ENCODE measurements at places on chromosomes 7 and 10.
A peak's percentile ranks its signal among the peaks of the same experiment; 100 is the strongest.

GRCh38 chr10:71964098-71964742 is at the start of gene CHST3:
Gene CHST3 (plus strand): TSS chr10:71964395. CDS start chr10:72005843, 41,448 bp downstream.
- no peak for DNase-seq

GRCh38 chr7:130943336-130943901 is 209.4 kb upstream of the KLF14 start:
- DNase-seq, result peak; percentile 63

DNA sequence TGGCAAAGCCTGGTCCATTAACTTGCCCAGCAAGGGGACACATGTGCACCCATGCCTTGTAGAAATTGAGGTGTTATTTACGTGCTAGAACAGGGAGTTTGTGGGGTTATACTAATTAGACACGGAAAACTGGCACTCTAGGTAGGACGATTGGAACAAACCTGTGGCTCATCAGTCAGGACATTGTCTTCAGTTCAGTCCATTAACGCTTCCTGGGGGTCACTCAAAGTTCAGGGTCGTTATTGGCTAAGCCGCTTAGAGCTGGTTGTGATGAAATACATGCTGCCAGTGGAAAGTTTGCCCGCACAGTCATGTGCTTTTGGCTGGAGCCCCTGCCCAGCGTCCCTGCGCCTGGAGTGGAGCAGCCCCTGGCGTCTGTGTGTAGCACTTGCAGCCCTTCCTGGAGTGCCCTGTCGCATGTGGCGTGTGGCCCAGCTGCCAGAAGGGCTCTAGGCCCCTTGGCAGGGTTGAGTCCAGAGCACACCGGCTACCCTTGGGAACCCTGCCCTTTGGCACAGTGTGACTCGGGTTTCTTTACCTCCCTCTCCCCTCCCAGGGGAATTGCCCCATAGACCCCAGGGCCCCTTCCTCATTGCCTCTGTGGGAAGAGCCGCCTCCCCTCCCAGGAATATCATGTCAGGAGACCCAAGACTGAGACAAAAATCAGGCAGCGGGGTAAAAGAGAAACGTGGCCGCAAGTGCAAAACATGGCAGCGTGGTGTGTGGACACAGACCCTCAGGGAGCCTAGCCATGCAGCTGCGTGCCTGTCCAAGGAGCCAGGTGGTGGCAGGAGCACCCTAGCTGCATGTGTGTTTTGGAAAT is 9.8 kb downstream of the ZNF775 start:
- DNase-seq, result no peak

DNA sequence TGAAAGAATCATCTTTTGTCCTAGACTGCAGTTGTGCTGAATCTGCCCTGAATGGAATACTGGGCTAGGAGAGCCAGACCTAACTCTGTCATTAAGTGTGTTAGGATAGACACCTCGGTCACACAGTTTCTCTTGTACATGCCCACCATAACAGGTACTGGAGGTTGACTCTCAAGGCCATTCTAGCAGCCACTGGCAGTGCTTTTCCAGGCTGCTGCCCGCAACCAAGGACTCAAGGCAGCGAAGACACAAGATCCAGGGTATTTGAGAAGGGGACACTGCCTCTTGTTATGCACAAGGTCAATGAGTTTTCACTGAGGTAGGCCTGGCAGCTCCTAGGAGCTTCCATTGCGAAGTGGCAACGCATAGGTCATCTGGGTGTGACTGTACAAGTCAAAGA is 70.6 kb upstream of the ZNF746 start:
- no peak for DNase-seq

DNA sequence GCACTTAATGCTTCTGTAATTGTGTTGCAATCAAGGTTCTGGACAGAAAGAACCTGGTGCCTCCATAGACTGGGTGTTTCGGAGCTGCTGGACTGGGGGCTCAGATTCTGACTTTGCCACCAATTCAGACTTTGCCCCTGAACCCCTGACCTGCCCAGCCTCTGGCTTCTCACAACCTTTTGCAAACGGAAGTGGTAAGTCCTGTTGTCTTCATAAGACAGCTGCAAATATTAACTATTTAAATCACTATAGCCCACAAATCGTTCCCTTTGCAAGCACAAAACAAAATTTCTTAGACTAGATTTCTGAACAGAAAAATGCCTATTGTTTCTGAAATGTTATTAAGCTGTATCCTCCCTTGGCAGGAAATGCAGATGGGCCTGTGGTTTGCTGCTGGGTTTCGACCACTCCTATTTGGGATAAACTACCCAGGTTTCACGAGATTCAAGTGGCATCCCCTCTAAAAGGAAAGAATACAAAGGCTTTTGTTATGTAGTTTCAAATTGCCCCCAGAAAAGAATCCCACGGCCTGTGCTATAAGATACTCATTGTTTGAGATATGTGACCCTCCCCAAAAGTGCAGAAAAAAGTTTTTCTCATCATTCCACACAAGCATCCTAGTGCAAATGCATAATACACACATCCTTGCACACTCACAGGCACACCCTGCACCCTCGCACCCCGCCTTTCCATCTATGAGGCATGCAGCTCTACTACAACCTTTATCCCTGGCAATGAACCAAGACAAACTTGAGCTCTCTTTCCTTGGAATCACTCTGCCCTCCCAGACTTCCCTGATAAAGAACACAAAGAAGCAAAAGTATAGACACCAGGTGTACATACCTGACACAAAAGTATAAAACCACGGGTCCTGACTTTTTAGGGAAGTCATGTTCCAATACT is 209.1 kb downstream of the PRPF18 start:
- peak; percentile 32 for DNase-seq

- DNase-seq, result no peak
Measured at GRCh38 chr10:133346413-133346812, 760 bp upstream of the PRAP1 start.

DNA sequence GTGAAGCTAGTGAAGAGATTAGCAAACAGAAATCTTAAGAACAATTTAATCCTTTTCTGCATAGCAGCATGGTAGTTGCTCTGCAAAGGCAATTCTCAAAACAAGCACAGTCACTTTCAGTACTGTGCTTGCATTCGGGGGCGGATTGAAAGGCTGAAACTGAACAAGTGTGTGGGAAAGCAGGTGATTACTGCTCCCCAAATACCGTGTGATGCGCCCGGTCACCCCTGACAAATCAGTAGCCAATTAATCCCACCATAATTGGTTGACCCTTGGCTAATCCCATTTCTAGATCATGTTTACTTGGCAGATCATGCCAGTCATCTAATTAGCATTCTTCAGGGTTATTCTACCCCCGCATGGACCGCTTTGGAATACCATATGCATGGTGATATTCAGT is 76.5 kb upstream of the ADRB1 start:
- no peak for DNase-seq

DNA sequence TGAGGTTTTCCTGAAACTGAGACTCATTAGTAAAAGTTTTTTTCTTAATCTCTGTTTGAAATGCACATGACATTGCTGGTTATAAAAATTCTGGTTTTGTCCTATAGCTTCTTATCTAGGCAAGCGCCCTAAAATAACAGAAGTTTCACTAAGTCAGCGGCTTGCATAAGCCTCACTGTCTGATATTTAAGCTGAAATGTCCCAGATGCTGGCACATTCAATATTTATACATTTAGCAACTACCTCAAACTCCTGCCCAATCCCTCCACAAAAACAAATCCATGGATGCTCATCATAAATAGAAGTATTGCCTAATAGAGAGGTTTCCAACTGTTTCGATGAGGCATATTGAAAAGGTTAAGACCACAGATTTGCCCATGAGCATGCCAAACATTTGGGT is 83.1 kb upstream of the EGR2 start:
- no peak for DNase-seq

- DNase-seq, result no peak
Measured at GRCh38 chr10:75394221-75394620, 7.3 kb downstream of the ZNF503 start.

DNA sequence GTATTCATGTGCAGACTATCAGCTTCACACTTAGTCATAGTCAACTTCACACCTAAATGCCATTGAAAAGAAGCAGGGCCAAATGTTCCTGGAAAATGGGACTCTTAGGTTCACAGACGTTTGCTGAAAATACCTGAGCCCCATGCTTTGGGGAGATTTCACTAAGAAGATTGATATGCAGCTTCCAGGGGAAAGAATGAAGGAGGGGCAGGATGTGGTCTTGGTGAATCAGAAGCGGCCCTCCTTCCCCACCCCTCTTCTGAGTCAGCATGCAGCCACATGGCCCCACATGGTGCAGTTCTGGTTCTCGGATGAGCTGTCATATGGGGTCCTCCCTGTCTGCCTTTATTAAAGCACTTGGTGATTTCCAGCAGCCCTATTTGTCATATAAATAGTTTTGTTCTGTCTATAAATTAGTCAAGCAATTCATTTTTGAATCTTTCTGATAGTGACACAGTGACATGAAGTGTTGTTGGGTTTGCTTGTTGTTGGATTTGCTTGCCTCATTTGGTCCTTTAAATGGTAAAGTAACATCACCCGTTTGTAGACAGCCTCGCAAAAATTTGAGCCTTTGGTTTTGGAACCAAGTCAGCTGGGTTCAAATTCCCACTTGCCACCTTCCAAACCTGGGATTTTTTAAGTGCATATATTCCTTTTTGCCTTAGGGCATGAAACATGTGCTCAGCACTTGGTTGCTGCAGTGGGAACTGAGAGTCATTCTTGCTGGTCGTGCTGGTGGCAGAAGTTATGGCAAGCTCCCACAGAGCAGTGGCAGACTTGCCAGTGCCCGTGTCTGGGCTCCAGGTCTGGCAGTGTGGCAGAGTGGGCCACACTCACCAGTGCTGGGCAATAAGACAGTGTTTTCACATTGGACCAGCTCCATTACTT is 68.1 kb upstream of the CDK6 start:
- DNase-seq, result peak; percentile 63

- DNase-seq, result no peak
Measured at GRCh38 chr10:58157076-58157766, 110.5 kb downstream of the IPMK start.

DNA sequence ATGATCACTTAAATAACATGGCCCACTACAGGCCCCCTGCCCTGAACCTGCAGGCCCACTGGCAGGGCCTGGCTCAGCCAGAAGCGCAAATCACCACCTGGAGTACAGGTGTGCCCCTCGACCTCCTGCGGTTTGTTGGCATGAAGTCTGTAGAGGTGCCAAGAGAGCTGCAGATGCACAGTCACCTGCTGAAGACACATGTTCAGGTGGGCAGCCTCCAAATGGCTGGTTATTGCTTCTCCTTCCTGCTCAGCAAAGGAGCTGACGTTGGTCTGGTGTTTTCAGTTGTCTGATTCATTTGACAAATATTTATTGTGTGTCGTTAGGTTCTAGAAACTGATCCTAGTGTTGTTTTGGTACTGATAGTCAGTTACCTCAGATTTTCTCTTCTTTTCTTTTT is 29.0 kb downstream of the DHTKD1 start:
- no peak for DNase-seq

- no peak for DNase-seq
Measured at GRCh38 chr7:128783143-128783861, 7.7 kb upstream of the OPN1SW start.

GRCh38 chr10:132925071-132925561 is 17.3 kb downstream of the CFAP46 start:
- no peak for DNase-seq

DNA sequence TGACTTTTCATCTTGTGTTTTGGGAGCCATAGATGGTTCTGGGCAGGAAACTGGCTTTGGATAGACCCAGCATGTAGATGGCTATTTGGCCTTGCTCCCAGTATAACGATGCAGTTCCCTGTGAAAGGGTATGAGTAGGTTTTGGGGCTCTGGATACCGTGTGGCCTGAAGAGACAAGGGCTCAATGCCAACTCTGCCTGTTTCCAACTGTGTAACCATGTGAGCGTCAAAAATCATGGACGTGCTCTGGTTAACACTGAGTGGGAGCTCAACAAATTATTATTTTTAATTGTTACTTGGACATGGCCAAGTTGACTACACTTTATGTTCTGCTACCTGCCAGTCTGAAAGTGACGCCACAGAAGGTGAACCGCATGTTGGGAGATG is 41.8 kb downstream of the EGFR start:
- DNase-seq, result no peak

DNA sequence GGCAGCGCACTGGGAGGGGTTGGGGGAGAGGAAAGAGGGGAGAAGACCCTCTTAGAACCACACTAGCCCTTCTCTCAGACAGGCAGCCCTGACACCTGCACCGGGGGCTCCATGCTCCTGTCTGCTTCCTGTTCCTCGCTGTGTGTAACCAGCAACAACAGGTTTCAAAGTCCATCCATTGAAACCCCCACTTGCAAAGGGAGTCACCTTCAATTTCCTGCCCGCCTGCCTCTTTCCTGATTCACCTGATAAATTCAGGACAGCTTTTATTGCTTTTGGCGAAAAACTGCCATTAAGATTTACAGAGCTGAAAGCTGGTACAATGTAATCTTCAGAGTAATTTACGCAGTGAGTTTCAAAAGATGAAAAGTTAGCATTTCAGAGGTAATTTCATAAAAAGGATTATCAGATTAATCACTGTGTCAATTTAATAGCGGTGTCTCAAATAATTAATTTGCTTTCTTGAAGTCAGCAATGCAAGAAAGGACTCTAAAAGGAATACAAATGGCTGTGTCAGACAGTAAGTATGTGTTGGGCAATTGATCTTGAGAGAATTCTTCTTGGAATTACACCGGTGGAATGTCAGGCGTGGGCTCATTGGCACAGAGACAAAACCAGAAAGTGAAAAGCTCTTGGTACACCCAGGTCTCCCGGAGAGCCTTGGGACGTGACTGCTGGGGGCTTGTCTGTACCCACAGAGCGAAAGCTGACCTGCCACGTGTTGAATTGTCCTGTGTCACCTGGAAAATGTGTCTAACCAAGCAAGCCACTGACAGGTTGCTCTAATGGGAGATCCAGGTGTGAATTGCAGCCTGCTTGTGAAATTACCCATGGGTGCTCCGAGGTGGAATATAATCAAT is 60.7 kb downstream of the TMEM209 start:
- no peak for DNase-seq

GRCh38 chr10:16787361-16787791 is 29.8 kb downstream of the RSU1 start:
- peak; percentile 83 for DNase-seq

GRCh38 chr7:47651355-47652317 is 69.7 kb upstream of the TNS3 start:
- DNase-seq, result no peak

DNA sequence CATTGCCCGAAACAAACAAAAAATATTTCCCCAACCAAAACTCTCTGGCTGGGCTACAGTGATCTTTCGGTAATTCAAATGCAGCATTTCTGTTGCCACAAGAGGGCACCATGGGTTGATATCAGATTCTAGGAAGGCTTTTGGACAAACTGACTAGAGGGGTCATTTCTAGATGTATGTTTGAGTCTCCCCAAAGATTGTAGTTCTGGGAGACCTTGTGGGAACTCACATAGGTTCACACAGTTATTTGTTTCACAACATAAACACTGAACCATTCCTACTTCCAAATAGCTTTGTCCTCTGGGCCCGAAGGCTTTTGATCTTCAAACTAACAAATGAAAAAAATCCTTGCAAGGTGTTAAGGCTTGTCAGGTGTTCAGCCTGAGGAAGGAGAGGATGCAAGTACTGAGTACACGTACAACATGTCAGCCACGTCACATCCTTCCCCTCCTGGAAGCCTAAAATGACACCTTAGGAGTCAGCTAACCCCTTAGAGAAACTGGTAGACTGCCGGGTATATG is 37.0 kb upstream of the IL15RA start:
- DNase-seq, result peak; percentile 76

DNA sequence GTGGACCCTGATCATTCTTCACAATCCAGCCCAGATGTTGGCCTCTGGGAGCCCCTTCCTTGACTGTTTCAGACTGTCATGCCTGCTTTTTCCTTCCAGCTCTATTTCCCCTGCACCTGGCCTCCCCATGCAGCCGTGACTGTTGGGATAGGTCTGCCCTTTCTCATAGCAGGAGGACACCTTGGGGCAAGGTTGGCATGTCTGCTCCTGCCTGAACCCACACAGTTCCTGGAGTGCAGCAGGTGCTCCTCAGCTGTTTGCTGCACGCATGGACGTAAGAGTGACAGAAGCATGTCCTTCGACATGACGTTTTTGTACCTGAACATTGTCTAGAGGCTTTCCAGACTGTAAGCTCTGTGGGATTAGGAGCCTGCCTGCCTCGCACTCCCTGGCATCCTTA is 24.0 kb downstream of the POR start:
- no peak for DNase-seq

Measured in CD4-positive, alpha-beta memory T cell (primary cell).